ENCODE measurements at places on chromosomes 6 and 20.
A peak's percentile ranks its signal among the peaks of the same experiment; 100 is the strongest.

GRCh38 chr20:17161673-17162481, 65.0 kb upstream of the PCSK2 start:
- no peak for DNase-seq

DNA sequence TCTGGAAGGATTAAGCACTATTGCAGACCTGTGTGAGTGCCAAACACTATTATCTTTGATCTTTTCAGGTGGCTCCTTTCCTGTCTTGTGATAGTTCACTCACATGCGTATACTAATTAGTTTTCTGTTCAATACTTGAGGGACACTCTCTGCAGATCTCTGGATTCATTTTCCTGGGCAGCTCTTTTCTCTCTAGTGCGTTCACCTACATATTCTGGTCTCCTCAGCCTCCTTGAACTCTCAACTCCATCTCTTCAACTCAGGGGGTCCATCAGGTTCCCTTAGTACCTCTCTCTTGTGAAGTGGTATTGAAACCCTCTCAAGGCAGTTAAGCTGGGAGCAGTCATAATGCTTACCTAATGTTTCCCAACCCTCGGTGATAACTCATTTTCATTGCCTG, 1218.1 kb upstream of the MAP3K7 start:
- no peak for DNase-seq

DNA sequence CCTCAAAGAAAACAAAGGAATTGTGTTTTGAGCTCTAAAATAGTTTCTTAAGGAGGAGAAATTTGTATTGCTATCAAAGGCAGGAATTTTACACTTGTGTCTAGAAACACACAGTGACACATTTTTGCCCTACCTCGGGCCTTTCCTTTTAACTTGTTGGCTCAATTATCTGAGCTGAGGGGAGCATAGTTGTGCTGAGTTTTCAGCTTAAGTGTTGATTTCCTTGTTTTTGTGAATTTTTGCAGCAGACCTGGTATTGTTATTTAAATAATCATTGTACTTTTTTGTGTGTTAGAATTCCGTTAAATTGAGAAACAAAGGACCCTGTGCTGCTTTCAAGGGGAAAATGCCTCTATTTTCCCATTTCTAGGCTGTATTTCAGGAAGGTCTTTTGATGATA, 249.7 kb downstream of the CD83 start:
- no peak for DNase-seq

DNA sequence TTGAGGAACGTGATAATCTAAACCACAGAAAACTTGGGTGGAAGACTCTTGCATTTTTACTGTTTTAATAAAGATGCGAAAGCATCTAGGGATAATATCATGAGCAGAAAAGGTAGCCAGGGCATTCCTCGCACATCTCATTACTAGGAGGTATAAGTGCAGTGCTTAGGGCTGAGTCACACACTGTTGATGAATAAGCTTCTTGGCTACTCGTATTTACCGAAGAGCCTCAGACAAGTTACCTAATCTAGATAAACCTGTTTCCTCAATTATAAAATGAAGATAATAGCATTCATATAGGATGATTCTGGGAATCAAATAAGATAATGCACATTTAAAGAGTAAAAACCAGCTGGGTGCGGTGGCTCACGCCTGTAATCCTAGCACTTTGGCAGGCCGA, 780 bp upstream of the KIAA0319 start:
- DNase-seq: no peak

GRCh38 chr6:117267054-117267347, 1.6 kb downstream of the VGLL2 start:
- DNase-seq: no peak

- DNase-seq: no peak
Measured at GRCh38 chr6:144379356-144379755, 94.2 kb downstream of the UTRN start.

GRCh38 chr20:1576641-1577040, 19.1 kb upstream of the SIRPD start:
- no peak for DNase-seq

- DNase-seq: no peak
Measured at GRCh38 chr20:47885909-47886453, 100.7 kb upstream of the SULF2 start.

GRCh38 chr6:116761779-116762178, 3.7 kb downstream of the FAM162B start:
- DNase-seq: no peak

DNA sequence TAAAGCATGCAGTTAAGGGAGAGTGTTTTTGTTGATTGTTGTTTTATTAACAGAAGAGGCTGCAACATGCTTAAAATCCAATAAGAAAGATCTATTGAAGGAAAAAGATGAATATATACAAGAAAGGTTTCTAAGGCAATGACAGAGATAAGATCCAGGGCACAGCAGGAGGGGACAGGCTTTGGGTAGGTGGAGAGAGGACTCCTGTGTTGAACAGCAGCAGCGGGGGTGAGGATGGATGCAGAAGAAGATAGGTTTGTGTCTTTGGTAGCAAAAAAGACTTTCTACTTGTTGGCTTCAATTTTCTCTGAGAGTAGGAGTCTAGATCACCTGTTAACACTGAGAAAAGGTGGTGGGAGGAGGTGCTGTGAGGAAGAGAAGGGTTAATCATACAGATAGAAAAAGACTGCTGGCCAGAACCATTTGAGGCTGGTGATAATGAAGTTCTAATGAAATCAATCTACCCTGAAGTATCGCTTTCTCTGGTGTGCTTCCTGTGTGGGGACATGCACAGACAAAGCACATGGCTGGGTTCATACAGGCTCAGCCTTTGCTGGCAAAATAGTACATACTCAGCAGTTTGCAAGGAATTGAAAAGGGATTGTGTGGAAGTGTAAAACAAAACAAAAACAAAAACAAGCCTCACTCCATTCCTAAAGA, 17.2 kb upstream of the DST start:
- DNase-seq: no peak

GRCh38 chr6:70973604-70974003, 16.7 kb upstream of the B3GAT2 start:
- no peak for DNase-seq

GRCh38 chr6:158266131-158266530, 46.1 kb upstream of the TULP4 start:
- no peak for DNase-seq

- DNase-seq: no peak
Measured at GRCh38 chr6:121557146-121557940, 121.9 kb downstream of the GJA1 start.

- no peak for DNase-seq
Measured at GRCh38 chr6:111600154-111600553, 5.5 kb downstream of the TRAF3IP2 start.

DNA sequence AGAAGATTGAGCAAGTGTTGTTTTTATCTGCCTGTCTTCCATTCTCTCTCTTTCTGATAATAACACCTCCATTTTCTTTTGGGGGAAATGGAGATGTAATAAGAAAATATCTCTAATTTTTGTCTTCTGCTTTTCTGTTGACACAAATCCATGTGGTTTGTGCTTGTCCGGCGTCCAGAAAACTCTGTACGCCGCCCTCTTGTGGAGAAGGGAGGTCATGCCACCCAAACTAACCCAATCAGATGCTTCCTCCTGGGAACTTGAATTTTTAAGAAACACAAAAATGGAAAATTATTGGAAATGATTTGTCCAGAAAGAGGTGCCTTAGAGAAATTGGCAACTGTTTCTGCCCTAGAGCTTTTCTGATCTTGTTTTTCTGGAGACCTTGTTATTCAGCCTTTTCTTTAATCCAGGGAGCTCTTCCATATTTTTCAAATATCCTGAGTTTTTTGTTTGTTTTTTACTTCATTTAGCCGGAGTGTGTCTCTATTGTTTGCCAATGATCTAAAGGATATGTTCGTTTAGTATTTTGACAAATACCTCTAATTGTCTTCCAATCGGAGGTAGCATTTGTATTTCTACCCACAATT, 17.8 kb upstream of the FNDC1 start:
- no peak for DNase-seq

DNA sequence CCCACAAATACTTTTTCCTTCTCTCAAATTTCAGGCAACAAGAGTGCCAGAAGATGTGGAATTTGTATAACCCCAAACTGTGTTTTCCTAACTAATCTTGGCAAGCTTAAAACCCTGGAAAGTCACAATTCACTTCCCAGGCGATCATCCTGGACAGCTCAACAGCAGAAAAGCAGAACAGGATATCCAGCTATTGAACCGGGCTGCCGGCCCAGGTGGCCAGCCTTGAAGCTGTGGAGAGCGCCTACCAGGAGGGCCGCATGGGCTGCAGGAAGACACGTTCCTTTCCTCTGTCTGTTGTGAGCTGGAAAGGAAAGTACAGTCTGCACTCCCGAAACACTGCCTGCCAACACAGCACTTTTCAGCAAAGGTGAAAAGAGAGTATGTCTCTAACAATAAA, 719.7 kb upstream of the MARCKS start:
- DNase-seq: no peak

DNA sequence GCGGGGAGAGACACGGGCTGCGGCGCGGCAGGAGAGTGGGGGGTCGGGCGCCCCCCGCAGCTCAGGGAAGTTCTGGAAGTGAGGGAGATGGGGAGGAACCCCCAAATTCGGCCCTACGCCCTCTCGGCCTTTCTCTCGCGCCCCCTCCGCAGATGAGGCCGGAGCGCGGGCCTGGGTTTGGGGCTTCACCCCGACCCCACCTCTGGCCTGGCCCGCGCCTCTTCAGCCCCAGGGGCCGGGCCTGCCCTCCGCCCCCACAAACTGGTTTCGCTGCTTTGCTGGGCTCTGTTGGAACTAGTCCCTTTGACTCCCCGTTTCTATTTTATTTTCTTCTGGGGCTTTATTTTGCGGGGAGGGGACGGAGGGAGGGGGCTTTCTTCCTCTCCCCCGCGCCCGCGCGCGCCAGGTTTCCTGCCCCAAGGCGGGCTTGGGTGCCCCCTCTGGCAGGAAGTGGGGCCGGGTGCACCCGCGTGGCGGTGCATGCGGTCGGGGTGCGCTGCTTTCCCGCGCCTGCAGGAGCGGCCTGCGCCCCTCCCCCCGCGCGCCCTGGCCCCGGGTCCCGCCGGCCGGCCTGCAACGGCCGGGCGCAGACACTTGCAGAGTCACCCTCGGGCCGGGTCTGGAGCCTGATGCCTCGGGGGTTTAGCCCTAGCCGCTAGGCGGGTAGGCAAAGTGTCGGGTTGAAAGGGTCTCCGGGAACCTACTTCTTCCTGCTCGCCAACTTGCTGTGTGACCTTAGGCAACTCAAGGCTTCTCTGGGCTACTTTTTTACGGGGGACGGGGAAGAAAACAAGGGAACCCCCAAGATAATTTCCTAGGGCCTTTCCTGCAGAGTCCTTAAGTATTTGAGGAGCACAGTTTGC, 1.3 kb downstream of the HMGA1 start:
- peak; percentile 50 for DNase-seq

DNA sequence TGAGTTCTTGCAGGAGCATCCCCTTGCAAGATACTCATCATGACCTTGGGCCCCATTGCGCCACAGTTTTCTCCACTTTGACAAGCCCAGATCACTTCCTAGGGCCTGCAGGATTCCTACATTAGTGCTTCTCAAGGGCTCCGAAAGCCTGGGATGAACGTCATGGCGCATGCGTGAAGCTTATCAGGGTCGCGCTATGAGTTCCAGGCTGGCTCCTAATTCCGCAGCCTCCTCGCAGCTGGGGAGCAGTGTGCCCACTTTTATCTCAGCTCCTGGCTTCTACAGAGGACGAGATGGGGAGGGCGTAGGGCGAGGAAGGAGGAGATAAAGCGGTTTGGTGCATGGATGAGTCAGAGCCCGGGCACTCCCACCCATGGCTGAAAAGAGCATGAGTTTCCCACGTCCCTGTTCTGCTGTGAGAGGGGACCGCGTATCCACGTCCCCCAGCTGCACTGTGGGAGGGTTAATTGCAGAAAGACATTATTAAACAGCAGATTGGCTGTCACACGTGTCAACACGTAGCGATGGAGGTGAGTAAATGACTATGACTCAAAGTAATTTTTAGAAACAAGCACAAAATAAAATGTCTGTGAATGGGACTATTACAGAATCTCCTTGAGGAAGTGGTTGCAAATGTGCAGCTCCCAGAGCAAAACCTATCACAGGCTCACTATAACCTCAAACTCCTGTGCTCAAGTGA, 72.9 kb upstream of the DSP start:
- no peak for DNase-seq

DNA sequence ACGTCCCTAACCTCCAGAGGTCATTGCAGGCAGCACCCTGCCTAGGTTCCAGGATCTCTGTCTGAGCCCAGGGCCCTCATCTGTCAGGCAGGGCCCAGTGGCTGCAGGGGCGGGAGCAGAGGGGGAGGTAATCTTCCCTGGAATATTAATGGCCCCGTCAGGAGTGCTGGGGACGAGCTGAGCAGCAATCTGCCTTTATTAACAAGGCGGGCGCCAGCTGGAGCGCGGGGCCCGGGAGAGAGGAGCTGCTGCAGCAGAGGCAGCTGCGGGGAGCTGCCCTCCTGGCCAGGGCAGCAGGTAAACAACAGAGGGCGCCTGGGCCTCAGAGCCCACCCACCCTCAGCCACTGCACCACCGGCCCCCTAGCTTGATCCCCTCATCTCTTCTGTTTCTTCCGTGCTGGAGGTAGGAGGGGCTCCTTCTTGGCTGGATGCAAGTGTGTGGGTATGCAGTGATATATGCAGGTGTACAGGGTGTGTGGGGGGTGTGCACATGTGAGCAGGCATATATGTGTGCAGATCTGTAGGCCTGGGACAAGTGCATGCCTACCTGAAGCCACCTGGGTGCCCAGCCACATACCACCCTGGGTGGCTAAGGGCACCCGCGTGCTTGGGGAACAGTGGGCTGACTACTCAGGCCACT, 131.8 kb upstream of the MLN start:
- DNase-seq: no peak

GRCh38 chr6:31723245-31723979, at the start of gene MPIG6B:
MPIG6B (plus strand) TSS chr6:31723373; CDS start chr6:31723384, 11 bp downstream.
- DNase-seq: no peak

DNA sequence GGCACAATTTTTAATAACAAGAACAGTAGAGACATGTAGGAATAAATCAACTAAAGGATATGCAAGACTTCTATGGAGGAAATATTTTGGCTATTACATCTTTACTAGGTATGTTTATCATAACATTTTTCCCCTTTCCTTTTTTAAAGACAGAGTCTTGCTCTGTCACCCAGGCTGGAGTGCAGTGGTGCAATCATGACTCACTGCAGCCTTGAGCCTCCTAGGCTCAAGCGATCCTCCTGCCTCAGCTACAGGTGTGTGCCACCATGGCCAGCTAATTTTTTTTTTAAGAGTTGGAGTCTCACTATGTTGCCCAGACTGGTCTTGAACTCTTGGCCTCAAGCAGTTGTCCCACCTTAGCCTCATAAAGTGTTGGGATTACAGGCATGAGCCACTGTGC, 37.0 kb downstream of the AKAP7 start:
- no peak for DNase-seq

- DNase-seq: no peak
Measured at GRCh38 chr6:121260651-121261102, 73.6 kb downstream of the TBC1D32 start.
